NCI-H82 (cell line): ENCODE measurements at places on chromosomes 12 and 14.

- DNase-seq, result no peak
Observed at GRCh38 chr12:13222076-13222475, 25.6 kb downstream of the EMP1 start.

DNA sequence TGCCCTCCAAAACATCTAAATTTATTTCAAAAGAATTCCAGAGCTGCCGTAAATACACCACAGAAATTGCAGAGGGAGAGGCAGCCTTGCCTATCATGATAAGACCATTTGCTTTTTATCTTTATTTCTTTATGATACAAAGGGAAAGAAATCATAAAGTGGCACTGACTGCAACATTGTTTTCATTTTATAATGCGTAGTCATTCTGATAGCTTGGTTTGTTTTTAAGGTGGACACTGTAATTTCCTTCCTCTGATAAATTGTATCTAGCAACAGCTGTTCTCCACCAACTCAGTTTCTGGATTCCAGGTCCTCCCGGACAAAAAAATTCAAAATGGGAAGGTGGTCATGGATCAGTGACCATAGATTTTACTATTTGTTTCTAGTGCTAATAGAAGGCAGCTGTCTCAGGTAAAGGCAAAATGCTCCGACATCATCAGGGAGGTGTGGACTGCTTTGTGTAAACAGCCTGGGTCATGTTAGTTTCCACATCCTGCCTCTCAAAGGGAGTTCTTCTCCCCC, 623 bp upstream of the TSPAN8 start:
- no peak for DNase-seq

- no peak for DNase-seq
Observed at GRCh38 chr12:113108308-113108707, 27.3 kb downstream of the RASAL1 start.

DNA sequence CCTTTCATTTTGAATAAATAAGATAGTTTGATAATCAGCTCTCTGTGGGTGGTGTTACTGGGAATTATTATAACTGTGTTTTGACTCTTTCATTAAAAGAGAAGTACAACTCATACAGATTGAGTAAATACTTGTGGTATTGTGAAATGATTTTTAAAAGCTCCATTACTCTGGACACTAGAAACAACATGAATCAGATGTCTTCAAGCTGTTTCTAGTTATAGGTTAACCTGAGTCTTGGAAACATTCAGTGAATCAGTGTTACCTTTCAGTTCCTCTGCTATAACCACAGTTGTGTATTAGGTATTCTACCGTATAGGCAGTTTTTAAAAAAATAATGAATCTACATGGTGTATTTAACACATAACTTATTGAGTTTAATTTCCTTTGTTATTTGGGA, 128.4 kb upstream of the SSTR1 start:
- no peak for DNase-seq

DNA sequence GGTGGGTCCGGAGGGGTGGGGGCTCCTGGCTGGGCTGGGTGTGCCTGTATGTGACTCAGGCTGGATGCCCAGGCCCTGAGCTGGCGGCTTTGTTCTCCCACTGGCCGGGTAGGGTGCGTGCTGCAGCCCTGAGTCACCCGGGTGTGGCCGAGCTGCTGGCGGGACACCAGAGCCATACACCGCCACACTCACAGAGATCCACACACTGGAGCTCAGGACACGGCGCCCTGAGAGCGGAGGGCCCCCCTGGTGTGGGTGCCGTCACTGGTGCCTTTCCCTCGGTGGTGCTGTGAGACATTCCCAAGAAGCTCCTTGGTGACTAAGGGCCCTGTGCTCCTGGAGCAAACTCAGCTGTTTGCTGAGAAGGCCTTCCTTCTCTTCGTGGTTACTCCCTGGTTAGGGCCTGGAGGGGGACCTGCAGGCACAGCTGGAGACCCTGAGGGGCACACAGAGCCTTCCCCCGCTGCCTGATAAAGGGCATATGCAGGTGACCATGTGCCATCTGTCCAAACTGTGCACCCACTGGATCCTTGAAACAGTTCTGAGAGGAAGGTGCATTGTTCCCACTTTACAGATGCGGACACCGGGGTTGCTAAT, 44.3 kb downstream of the KRT80 start:
- no peak for DNase-seq

- no peak for DNase-seq
Observed at GRCh38 chr12:4567073-4567881, 5.3 kb downstream of the DYRK4 start.

DNA sequence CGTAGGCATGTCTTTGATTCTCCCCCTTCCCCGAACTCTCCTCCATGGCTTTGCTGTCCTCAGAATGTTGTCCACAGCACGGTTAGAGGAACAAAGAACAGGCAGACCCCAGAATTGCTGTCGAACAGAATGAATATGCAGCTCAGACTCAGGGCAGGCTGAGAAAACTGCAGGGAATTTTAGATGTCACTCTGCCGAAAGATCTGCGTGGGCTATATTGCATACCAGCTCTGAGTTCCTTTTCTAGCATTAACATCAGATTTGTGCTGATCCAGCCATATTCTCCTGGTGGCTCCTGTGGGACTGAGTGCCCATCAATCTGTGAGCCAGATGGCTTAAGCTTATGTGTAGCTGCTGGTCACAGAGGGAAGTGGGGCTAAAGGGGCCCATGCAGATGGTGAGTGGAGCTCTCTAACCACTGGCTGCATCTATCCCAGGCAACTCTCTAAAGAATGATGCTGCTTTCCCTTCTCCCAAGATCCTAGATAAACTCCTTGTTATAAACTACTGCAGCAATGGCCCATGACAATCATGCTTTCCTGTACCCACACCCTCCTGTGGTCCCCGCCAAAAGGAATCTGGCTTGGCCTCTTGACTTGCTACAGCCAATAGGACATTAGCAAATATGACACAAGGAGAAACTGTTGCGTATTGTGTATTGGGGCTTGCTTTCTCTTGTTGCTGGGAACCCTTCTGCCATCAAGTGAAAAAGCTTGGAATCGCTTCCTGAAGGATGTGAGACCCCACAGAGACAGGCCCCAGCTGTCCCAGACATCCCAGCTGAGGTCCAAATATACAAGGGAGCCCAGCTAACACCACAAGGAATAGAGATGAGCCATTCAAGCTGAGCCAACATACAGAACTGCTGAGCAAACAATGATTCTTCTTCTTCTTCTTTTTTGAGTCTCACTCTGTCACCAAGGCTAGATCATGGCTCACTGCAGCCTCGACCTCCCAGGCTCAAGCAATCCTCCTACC, 101.3 kb downstream of the FOXN3 start:
- peak; percentile 82 for DNase-seq

- DNase-seq, result no peak
Observed at GRCh38 chr12:131030472-131031328, 77.0 kb downstream of the ADGRD1 start.

DNA sequence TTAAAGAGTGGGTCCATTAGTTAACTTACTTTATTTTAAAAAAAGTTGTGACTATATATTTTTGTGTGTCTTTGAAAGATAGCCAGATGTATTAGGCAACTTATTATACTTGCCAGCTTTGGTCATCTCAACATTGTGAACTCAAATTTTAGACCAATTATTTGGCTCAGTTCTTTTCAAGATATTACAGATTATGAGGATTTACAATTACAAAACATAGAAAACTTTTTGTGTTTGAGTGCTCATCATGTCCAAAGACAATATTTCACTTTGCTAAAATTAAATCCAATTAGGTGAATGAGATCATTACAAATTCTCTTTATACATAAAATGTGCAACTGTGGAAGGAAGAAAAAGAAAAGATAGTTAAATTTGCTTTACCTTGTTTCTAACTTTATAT, 18.3 kb upstream of the PDE3A start:
- no peak for DNase-seq
